ENCODE measurements at places on chromosomes 11 and 22.

GRCh38 chr11:20110908-20111669, 49.2 kb downstream of the DBX1 start:
- DNase-seq, result peak; percentile 4

DNA sequence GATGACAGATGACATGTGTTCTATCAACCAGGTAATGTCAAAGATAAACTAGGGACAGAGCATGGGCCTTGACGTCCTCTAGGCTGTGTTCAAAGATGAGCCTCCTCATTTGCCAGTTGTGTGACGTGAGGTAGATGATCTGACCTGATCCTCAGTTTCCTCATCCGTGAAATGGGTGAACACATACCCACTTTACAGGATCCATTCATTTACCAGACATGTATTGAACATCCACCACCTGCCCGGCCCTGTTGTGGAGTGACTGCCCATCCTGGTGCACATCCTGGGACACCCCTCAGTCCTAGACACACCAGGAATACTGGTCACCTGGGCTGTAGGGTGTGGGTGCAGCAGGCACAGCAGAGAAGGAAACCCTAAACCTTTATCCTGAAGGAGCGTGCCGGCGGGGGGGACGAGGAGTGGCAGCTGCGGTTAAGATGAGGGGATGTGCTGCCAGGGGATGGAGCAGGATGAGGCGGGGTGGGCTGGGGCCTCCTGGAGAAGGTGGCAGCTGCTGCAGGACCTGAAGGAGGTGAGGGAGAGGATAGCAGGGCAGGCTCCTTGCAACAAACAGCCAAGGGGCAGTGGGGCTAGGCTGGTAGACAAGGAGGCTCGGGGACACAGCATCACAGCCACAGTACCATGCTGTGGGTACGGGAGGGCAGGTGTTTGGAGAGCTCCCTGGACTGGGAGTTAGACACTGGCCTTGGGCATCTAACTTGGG, 8.4 kb downstream of the CLDN5 start:
- no peak for DNase-seq

DNA sequence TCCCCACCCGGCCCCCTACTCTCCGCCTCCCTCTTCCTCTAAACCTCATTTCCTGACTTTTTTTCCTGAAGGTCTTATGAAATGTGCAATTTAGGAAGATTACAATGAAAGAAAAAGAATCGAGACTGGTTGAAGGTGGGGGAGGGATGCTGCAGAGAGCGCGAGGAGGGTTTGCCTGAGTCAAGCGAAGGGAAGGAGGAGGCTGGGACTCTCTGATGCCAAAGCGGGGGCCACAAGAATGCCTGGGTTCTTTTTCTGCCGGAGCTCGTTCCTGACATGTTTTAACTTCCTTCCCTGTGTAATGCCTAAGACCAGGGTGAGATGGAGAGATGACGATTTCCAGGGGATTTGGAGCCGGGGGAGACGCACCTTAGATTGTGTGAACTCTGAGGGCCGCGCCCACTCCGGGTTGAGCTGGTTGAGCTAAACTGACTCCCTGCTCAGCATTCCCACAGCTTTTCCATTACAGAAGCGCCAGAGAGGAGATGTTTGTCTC, 270.5 kb upstream of the SORL1-AS1 start:
- no peak for DNase-seq

DNA sequence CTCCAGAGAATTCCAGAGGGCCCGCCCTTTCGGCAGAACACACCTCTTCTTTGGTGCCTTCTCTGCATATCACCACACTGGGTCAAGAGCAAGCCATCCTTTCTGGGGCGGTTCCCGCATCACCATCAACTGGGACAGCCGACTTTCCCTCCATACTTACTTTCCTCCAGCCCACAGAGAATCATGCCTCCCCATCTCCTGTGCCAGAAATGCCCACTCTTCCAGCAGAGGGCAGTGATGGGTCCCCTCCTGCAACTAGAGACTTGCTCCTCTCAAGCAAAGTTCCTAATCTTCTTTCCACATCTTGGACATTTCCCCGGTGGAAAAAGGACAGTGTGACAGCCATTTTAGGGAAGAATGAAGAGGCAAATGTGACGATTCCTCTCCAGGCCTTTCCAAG, 157.7 kb downstream of the C11orf91 start:
- DNase-seq, result no peak

- no peak for DNase-seq
Observed at GRCh38 chr11:1043563-1044096, 7.1 kb upstream of the MUC6 start.

DNA sequence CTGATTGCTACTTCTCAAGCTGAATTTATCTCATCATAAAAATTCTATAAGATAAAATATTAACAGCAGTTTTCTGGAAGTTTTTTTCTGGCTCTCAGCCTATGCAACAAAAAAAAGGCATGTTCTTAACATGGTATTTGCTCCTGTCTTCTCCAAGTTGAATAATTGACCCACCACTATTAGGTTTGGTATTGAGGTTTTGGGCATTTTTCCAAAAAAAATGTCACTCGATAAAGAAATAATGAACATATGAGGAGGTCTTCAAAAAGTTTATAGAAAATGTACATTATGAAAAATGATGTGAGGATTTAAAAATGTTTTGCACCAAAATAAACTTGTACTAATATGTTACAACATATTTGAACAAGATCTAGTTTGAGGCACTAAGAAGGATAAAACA, 808.6 kb upstream of the RAG2 start:
- DNase-seq, result no peak

Measured in activated T-helper 1 cell treated with anti-CD3 and anti-CD28 coated beads, Interleukin-2, amount 50 U/mL, for 16 hours (primary cell).